DMS79 (cell line): ENCODE measurements at places on chromosomes 5 and 9.

DNA sequence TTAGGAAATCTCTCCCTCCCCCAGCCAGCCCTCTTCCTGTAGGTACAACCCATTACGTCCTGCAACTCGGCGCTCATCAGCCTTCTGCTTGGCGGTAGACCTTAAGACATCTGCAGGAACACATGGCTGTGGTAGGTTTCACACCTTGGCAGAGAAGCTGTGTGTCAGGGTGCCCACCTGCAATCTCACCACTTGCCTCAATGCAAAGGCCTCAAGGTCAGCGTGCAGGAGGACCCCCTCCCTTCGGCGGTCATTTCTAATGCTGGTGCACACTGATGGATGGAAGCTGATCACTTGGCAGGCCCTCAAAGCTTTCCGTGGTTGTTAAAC is 67.3 kb downstream of the CRB2 start:
- no peak for DNase-seq

DNA sequence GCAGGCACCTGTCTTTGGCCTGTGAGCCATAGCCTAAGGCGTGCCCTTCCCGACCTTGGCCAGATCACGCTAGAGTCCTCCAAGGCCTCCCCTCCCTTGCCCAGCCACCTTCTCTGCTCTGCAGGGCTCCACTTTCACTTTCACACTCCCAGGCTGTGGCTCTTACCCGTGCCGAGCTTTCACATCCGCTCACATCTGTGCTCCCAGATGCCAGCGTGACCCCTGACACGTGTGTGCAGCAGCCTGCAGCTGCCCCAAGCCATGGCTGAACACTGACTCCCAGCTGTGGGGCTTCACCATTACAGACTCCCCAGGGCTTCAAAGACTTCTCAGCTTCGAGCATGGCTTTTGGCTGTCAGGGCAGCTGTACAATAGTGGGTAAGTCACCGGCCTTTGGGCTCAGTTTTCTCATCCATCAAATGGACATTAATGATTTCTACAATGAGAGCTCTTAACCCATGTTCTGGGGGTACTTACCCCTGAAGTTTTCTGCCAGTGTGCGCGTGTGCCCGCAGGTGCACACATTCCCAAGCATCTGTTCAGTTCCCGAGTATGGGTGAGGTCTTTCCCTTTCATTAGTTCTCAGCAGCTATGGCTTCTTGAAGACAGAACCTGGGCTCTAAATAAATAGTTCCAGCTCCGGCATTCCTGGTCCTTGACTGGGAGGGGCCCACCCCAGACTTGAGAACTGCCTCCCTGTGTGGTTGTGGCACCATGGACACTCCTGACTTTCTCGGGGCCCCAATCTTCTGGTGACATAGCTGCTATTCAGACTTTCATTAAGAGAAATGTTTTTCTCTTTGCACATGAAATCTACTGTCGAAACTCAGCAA is 118.6 kb downstream of the RGS3 start:
- no peak for DNase-seq

- DNase-seq = no peak
Observed at GRCh38 chr9:5899292-5899691, 8.6 kb downstream of the MLANA start.

- no peak for DNase-seq
Observed at GRCh38 chr9:82410866-82411265, 422.3 kb downstream of the SPATA31D1 start.

DNA sequence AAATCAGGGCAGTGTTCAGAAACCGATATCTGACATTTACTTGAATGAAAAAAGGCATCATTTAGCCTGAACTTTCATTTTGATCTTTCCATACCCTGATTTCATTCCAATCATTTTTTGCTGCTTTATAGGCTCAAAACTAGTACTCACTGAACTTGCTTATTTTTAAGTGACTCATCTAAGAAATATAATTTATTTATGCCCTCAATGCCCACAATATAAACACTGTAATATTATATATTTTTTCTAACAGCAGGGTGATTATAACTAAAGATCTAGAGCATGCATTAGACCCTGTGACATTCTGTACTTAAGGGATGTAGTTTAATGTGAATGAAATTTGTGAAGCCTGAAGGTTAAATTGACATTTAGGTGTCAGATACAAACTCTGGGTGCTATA is 446.1 kb upstream of the CDH10 start:
- DNase-seq = no peak

GRCh38 chr5:82820188-82820587 is 257.0 kb downstream of the TMEM167A start:
- DNase-seq = no peak

GRCh38 chr9:93968451-93969327 is 13.5 kb upstream of the BARX1 start:
- no peak for DNase-seq

GRCh38 chr5:157033071-157033583 is 25.8 kb downstream of the HAVCR1 start:
- no peak for DNase-seq
